ENCODE measurements at places on chromosomes 5 and 9. TPM values are rescaled to one million over a fixed set of nuclear protein-coding genes. Genes with fewer than 3 reads are reported as not detected.
A peak's percentile ranks its signal among the peaks of the same experiment; 100 is the strongest.

DNA sequence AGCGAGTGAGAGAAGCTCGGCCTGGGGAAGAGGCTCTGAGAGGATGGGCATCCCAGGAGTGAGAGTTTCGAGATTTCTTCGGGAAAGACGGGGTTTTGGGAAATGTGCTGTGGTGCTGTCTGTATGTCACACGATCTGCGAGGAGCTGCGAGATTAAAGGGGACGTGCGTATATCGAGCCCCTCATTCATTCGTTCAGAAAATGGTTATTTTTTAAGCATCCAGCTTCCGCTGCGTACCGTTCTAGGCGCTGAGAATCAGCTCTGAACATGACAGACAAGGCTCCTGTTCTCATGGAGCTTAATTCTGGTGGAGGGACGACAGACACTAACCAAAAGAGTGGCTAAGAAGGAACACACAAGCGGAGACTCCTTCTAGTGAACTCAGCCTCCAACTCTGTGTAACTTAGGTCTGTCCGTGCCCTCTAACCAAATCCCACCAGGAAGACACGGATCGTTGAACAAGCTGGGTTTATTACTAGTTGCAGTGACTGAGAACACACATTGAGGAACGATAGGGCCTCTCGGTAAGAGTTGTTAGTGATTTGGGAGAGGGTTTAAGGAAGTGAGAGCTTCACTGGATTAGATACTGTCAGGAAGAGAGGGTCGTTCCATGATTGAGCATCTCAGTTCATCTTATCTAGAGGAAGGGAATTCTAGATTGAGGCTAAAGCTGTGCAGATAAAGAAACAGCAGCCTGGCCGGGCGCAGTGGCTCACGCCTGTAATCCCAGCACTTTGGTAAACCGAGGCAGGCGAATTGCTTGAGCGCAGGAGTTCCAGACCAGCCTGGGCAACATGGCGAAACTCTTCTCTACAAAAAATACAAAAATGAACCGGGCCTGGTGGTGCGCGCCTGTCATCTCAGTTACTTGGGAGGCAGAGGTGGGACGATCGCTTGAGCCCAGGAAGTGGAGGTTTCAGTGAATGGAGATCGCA lies 1.0 kb upstream of the FBXW11 start:
- DNase-seq: no peak

- no peak for DNase-seq
Measured at GRCh38 chr9:89601856-89602562, 2.8 kb upstream of the GADD45G start.

DNA sequence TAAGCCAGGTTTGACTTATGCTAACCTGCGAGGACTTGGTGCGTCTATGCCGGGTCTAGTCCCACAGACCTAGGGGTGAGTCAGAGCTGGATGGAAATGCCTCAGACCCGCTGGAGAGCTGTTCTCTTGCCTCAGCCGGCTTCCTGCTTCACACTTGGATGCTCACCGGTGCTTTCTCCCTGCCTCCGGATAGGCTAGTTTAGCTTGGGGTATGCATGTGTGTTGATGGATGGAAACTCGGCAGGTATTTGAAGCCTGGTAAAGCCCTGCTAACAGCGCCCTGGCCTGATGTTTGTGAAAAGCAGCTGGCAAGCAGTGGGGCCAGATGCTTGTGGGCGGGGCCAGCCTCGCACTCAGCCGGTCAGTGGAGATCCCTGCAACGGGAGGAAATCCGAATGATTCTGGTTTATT lies 29.3 kb downstream of the PRRC2B start:
- peak; percentile 97 for DNase-seq

Gene ADRA1B
- total RNA-seq: 4.0 TPM

Gene BAAT
- total RNA-seq: not detected

Gene GDF9
- 0.52 TPM for total RNA-seq

Gene PCDHGA6
- 0.36 TPM for total RNA-seq

DNA sequence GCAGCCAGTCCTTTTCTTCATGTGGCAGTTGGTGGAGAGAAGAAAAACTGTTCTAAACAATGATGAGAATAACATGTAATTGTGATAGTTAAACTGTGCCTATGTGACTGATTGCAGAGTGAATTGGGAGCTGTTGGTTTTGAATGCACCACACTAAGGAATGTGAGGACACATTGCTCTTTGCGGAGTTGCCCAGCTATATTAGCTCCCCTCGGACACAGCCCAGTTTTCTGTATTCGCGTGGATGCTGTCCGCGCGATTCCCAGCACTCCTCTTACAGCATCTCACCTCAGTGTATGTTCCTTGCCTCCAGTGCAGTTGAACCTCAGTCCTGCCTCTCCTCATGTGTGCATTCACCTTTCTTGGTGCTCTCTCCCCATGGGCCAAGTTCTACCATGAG lies 32.2 kb downstream of the TGFBI start:
- no peak for DNase-seq

Gene ARHGAP26
- 7.0 TPM for total RNA-seq

Gene TLX3
- total RNA-seq: 0.87 TPM

Gene APC
- total RNA-seq: 15.2 TPM
